ENCODE measurements at places on chromosomes 6 and 20.
A peak's percentile ranks its signal among the peaks of the same experiment; 100 is the strongest.

GRCh38 chr20:20755231-20755630, 42.8 kb upstream of the RALGAPA2 start:
- H3K4me3 ChIP-seq = no peak overlapping the region
- H3K36me3 ChIP-seq = no peaks in the 10 kb centered on the region

DNA sequence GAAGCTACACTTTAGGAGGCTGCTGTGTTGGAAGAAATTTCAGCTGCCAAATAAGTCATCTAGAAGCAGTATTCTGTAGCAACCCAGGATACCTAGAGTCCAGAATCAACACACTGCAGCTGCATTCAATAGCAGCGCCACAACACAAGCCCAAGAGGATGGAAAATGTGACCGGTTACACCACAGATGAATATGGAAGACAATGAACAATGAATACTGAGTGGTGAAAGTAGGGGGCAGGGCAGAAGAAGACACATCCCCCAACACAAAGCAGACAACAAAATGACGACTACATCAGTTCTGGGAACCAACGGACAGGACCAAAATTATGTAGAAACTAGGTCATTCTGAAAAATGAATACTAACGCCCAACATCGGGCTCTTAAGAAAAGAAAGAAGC, 38.2 kb downstream of the KIF6 start:
- no peak overlapping the region for H3K27ac ChIP-seq
- DNase-seq = no peak
- no peaks in the 10 kb centered on the region for H3K27me3 ChIP-seq
- H3K36me3 ChIP-seq = no peaks in the 10 kb centered on the region

GRCh38 chr6:14059791-14060436, 57.7 kb upstream of the CD83 start:
- no peaks in the 10 kb centered on the region for H3K36me3 ChIP-seq
- H3K27ac ChIP-seq = no peak overlapping the region
- H3K27me3 ChIP-seq = peaks cover 14% of the 10 kb centered on the region

DNA sequence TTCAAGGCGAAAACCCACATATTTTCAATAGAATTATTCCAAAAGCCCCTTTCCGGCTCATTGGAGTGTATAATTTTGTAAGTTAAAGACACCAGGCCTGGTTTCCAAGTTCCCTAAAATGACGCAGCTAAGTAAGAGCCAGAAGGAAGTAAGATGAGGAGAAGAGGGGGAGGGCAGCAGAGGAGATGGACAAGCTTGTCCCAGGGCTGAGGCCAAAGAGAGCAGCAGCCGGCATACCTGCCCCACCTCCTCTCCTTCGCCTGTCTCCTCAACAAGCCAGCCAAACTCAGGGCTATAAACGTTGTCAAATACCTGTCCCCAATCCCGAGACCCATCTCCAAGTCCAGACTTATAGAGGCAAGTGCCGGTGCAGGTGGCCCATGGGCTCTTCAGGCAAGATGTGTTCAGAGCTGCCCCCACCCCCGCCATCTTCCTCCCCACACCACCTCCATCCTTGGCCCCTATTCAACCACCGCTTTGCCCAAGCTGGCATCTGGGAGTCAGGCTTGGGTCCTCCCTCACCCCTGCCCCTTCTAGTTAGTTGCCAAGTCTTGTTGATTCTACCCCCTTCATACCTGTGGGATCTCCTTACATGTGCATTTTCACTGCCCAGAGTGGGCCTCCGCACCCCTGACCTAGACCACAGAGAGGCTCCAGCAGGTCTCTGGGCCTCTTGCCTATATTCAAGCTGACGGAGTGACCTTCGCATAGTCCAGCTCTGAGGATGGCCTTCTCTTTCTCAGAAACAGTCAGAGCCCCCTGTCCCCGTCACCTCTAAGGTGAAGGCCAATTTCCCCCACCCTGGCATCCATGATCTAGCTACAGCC, 75.7 kb upstream of the SIRPA start:
- no peak overlapping the region for H3K27ac ChIP-seq
- DNase-seq = no peak
- H3K36me3 ChIP-seq = peaks cover 11% of the 10 kb centered on the region
- peaks cover 36% of the 10 kb centered on the region for H3K4me1 ChIP-seq

GRCh38 chr20:59817846-59818615, 115.4 kb downstream of the SYCP2 start:
- H3K27me3 ChIP-seq = no peaks in the 10 kb centered on the region
- H3K36me3 ChIP-seq = no peaks in the 10 kb centered on the region
- peak overlapping the region; percentile 22 for H3K27ac ChIP-seq
- peaks cover 18% of the 10 kb centered on the region for H3K4me1 ChIP-seq
- no peak for DNase-seq
- H3K4me3 ChIP-seq = no peak overlapping the region

Measured in neural crest cell (in vitro differentiated cells).